ENCODE measurements at places on chromosomes 5 and 9.
A peak's percentile ranks its signal among the peaks of the same experiment; 100 is the strongest.

- H3K36me3 ChIP-seq: peaks cover 9% of the 10 kb centered on the region
- H3K4me3 ChIP-seq: no peak overlapping the region
- no peak overlapping the region for H3K27ac ChIP-seq
- peaks cover 2% of the 10 kb centered on the region for H3K4me1 ChIP-seq
- DNase-seq: no peak
These were observed 62.0 kb downstream of the DROSHA start for GRCh38 chr5:31469886-31470285.

DNA sequence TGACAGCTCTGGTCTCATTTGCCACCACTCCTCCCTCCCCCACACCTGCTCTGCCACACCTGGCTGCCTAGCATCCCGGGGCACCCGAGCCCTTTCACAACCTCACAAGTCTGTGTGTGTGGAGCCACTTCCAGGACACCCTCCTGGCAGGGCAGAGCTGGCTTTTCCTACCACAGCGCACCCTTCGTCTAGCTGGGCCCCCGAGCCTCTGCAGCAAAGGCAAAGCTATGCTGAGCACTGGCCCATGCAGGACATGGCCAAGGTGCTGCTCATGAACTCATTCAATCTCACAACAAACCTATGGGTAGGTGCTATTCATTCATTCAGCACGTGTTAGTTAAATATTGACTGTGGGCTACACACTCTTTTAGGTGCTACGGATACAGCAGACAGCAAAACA, 43.4 kb downstream of the DUSP1 start:
- no peaks in the 10 kb centered on the region for H3K27me3 ChIP-seq
- H3K4me1 ChIP-seq: peaks cover 9% of the 10 kb centered on the region
- no peak for DNase-seq
- no peak overlapping the region for H3K4me3 ChIP-seq
- peak overlapping the region; percentile 21 for H3K27ac ChIP-seq

- peaks cover 9% of the 10 kb centered on the region for H3K4me1 ChIP-seq
- H3K27me3 ChIP-seq: peaks cover 27% of the 10 kb centered on the region
- no peaks in the 10 kb centered on the region for H3K36me3 ChIP-seq
- H3K4me3 ChIP-seq: no peak overlapping the region
- no peak for DNase-seq
These were observed 9.1 kb downstream of the FBP2 start for GRCh38 chr9:94584555-94584954.

GRCh38 chr9:75612754-75613153, 277.7 kb upstream of the PCSK5 start:
- no peaks in the 10 kb centered on the region for H3K4me1 ChIP-seq
- peaks cover 15% of the 10 kb centered on the region for H3K27me3 ChIP-seq
- H3K27ac ChIP-seq: no peak overlapping the region
- H3K4me3 ChIP-seq: no peak overlapping the region

DNA sequence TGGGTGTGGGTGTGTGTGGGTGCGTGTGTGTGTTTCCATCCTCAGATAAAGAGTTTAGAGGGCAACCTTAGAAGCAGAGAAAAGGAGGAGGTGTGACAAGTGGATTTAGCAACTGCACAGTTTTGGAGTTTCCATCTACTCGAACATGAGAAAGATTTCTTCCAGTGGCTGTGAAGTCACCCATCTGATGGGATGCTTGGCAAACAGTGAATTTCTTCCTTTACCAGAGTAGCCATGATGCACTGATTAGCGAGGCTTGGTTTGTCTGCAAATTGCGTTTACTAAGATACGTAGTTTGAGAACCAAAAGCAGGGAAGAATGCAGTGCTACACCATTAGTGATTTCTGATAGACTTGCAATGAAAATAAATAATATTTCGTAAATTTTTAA, 791 bp upstream of the STARD4 start:
- H3K27ac ChIP-seq: peak overlapping the region; percentile 96
- DNase-seq: no peak
- H3K4me1 ChIP-seq: peaks cover 19% of the 10 kb centered on the region
- H3K36me3 ChIP-seq: peaks cover 5% of the 10 kb centered on the region
- no peaks in the 10 kb centered on the region for H3K27me3 ChIP-seq

DNA sequence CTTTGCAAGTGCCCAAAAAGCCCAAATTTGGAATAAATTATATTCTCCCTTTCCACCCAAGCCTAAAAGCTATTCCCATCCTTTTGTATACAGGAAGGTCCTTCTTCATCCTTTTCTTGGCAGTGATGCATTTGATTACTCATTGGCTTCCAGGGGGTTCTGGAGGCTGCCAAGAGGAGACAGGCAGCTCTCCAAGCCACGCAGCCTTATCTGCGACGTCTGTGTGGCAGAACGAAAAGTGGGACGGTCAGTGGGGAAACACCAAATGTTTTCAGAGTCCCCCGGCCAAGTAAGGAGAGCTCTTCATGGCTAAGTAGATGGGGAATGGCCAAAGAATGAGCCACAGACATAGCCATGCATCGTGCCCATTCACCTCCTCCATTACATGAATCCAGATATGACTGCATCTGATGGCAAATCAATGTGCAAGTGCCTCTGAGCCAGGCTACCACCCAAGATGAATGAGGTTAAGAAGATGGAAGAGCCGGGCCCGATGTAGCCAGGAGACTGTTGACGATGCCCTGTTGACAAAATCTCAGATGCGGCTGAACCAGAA, 12.1 kb downstream of the ADAM19 start:
- DNase-seq: no peak
- H3K36me3 ChIP-seq: peaks cover 9% of the 10 kb centered on the region
- peaks cover 76% of the 10 kb centered on the region for H3K4me1 ChIP-seq
- H3K4me3 ChIP-seq: peak overlapping the region; percentile 75
- peak overlapping the region; percentile 89 for H3K27ac ChIP-seq

DNA sequence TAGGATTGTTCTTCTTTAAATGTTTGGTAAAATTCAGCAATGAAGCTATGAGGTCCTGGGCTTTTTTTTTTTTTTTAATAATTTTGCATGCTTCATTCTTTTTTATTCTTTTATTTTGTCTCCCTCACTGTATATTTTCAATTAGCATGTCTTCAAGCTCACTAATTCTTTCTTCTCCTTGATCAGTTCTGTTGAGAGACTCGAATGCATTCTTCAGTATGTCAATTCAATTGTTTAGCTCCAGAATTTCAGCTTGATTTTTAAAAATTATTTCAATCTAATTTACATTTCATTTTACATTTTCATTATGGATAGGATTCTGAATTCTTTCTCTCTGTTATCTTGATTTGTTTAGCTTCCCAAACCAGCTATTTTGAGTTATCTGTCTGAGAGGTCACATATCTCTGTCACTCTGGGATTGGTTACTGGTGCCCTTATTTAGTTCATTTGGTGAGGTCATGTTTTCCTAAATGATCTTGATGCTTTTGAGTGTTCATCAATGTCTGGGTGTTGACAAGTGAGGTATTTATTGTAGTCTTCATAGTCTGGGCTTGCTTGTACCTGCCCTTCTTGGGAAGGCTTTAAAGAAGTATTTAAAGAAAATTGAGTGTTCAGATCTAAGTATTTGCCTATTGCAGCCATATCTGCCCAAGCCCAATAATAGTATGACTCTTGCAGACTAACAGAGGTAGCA, 9.1 kb downstream of the LURAP1L start:
- H3K4me1 ChIP-seq: no peaks in the 10 kb centered on the region
- no peak for DNase-seq
- H3K27ac ChIP-seq: no peak overlapping the region
- H3K36me3 ChIP-seq: no peaks in the 10 kb centered on the region
- no peaks in the 10 kb centered on the region for H3K27me3 ChIP-seq

GRCh38 chr5:13553896-13554295, 390.6 kb downstream of the DNAH5 start:
- H3K4me3 ChIP-seq: no peak overlapping the region
- H3K27me3 ChIP-seq: no peaks in the 10 kb centered on the region
- no peaks in the 10 kb centered on the region for H3K4me1 ChIP-seq
- no peak overlapping the region for H3K27ac ChIP-seq

DNA sequence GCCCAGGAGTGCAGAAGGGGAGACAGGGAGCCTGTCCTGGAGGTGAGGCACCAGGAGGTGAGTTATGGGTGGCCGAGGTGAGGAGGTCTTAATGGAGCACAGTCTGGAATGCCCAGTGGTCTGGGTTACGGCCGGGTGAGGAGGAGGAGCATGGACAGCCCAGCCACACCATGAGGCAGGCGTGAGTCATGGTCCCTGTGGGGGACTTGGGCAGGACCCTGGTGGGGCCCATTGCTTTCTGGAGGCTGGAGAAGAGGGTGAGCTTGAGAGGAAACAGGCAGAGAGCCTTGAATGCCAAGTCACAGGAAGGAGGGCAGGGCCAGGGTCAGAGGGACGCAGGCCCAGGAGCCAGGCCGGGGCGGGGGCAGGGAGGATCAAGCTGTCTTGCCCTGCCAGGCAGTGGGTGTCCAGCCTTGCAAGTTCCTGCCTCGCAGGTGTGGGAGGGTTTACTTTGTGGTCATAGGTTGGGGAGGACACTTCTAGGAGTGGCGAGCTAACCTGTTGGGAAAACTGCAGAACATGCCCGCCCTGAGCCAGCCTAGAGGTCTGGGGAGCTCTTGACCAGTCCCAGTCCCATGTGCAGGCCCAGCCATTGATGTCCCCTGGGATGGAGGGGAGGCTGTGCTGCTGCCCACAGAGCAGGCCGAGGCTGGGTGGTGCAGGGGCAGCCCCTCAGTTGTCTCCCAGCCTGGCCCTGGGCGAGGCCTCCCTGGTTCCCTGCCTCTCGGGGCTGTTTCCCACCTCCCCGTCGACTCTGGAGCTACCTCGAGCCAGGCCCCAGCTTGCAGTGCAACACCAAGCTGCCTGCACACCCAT, 2.8 kb downstream of the CACNA1B start:
- peaks cover 34% of the 10 kb centered on the region for H3K27me3 ChIP-seq
- peaks cover 2% of the 10 kb centered on the region for H3K4me1 ChIP-seq
- H3K27ac ChIP-seq: no peak overlapping the region
- no peak for DNase-seq

DNA sequence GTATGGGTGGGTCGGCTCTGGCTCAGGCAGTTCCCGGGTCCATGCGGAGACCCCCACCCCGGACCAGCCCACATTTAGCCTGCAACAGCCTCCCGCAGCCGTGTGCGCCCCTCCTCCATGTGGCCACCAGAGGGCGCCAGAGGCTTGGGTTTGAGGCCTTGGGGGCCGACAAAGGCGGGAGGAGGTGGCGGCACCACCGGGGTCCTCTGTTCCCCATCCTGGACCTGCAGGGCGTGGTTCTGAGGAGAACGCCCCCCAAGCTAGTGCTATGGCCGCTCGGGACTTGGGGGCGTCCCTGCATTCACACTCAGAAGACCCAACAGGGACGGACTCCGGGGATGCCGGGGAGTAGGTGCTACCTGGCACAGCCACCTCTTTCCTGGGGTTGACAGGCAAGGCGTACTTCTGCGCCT, 16.5 kb downstream of the ASS1 start:
- no peak overlapping the region for H3K27ac ChIP-seq
- H3K4me3 ChIP-seq: no peak overlapping the region
- H3K27me3 ChIP-seq: peaks cover 34% of the 10 kb centered on the region
- peak; percentile 64 for DNase-seq

GRCh38 chr5:142680605-142681259, 5.2 kb downstream of the FGF1 start:
- peaks cover 13% of the 10 kb centered on the region for H3K27me3 ChIP-seq
- no peak overlapping the region for H3K27ac ChIP-seq
- no peak overlapping the region for H3K4me3 ChIP-seq
- DNase-seq: no peak
- peaks cover 2% of the 10 kb centered on the region for H3K4me1 ChIP-seq
